NCI-H748 treated with DMSO at 0.1 percent for 48 hours (cell line): ENCODE measurements at places on chromosomes 16 and 17.

- no peak for DNase-seq
These were observed 6.9 kb downstream of the IGFBP4 start for GRCh38 chr17:40450175-40450574.

DNA sequence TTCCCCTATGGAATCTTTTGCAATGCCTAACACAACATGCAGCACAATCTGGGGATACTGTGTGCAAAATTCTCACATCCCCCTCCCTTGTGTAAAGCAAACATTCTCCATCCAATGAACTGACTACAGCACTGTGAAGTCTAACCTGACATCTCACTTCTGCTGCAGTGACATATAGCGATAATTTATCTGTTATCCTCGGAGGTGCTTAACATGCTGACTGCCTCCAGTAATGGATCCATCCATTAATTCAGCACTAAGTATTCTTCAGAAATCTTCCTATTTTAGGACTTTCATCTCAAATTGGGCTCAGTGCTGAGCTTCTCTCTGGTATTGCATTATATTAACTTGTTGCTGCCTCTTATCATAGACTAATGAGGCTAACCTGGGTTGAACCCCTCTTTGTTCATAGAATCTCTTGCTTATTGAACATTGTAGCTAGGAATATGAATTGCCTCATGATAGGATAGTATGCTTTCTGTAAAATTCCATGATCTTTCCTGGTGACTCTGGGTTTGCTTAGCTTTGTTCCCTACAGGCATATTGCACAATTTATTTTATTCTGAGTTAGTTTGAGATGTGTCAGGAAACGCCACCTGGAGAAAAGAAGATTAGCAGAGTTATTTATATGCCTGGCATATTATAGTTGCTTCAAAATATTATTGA is 187.9 kb downstream of the CNTNAP4 start:
- no peak for DNase-seq

GRCh38 chr17:39171933-39172332 is 6.0 kb upstream of the ARL5C start:
- no peak for DNase-seq

GRCh38 chr17:27368980-27369379 is 75.1 kb downstream of the WSB1 start:
- DNase-seq, result no peak

DNA sequence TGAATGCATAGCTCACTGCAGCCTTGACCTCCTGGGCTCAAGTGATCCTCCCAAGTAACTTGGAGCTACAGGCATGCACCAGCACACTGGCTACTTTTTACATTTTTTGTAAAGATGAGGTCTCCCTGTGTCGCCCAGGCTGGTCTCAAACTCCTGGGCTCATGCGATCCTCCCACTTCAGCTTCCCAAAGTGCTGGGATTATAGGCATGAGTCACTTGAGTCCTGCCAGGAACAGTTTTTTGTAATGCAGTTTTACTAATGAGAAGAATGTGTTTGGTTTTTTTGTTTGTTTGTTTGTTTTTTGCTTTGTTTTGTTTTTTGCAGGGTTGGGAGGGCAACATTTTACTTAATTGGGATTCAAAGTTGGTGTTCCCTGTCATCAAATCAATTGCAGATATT is 22.2 kb downstream of the SOST start:
- no peak for DNase-seq

DNA sequence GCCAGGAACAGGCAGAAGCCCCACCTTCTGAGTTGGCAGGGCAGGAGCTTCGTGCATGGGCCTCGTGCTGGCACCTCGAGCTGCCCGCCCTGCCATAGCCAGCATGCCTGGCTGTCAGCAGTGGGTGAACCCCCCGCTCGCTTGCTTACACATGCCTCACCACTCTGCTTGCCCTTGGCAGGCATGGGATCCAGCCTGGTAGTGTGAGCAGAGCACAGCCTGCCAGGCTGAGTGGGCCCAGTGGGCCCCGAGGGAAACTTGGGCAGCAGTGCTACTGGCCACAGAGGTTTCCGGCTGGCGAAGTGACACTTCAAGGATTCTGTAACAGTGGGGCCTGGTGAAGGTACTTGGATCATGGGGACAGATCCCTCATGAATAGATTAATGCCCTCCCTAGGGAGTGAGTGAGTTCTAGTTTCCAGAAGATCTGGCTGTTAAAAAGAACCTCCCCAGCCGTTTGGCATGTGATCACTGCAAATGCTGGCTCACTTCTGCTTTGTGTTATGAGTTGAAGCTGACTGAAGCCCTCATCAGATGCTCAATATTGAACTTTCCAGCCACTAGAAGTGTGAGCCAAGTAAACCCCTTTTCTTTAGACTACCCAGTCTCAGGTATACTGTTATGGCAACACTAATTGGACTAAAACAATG is 114.7 kb downstream of the BCAS3 start:
- DNase-seq, result no peak

GRCh38 chr17:68509141-68510057 is 2.8 kb upstream of the PRKAR1A start:
- DNase-seq, result no peak

DNA sequence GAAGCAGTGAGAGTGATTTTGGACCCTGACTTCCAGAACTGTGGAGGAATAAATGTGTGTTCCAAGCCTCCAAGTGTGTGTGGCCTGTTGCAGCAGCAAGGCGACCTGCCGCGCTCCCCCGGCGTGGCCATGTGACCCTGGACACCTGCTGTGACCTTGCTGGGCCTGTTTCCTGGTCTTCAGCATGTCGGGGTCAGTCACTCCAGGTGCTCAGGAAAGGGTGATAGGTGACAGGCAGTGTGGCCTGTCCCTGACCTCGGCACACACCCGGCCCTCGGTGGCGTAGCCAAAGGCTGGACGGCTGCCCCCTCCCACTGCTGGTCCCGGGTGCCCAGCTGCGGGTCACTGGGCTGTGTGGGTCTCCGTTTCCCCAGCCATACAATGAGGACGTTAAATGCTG is 31.8 kb upstream of the ZNF469 start:
- no peak for DNase-seq

- DNase-seq, result no peak
These were observed 19.5 kb downstream of the LRRC75A start for GRCh38 chr17:16472539-16472938.

DNA sequence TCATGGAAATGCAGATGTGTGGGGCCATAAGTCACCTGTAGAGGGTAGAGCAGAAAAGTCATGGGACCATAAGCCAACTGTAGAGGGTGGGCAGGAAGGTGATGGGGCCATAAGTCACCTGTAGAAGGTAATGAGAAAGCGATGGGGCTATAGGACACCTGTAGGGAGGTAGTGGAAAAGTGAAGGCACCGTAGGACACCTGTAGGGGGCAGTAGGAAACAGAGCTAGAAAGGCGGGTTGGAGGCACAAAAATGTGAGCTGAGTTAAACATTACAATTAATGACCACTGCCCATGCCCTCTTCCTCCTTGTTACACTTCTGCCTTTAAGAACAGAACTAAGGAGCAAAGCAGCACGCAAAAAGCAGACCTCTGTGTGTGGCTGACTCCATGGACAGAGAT is 150.1 kb downstream of the SHISA6 start:
- no peak for DNase-seq

- DNase-seq, result no peak
These were observed 51.6 kb downstream of the KANSL1 start for GRCh38 chr17:46141645-46142044.

- DNase-seq, result peak; percentile 22
These were observed 43.8 kb upstream of the DHX40 start for GRCh38 chr17:59521465-59522126.

DNA sequence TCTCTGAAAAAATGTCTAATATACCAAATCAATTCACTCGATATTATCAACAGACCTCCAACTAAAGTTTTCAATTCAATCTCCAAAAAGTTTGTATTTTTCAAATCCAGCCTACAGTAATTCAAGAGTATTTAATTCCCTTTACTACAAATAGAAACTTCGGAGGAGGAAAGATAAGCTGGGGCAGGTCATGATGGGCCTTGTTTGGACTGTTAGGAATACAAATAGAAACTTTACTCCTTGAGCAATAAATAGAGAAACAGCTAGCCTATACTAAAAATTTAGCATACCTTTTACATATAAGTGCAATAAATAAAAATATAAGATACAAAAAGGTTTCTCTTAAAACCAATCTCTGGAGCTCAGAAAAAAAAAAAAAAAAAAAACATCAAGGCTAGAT is 98.2 kb downstream of the NCOR1 start:
- no peak for DNase-seq

- no peak for DNase-seq
These were observed 4.0 kb downstream of the CA4 start for GRCh38 chr17:60153606-60154390.

GRCh38 chr17:53462393-53462811 is 360.3 kb upstream of the KIF2B start:
- DNase-seq, result no peak

DNA sequence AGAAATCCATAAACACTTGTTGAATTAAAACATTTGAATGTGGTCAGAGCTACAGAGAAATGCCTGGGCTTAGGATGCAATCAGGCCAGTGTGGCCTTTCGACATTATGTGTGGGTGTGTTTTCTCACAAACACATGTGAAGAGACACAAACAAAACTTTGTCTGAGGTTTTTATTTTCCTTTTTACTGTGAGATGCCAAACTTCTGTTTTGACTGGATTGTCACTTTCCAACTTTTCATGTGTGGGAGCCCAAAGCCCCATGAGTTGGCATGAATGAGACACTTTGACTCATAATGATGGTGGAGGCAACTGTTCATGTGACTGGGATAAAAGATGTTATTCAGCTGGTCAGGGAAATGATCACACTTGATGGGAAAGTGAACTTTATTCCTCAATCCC is 71.9 kb upstream of the GAS7 start:
- DNase-seq, result no peak

GRCh38 chr17:63477480-63478440 is 899 bp downstream of the ACE start:
- DNase-seq, result no peak

- no peak for DNase-seq
These were observed 247.5 kb upstream of the ELAC2 start for GRCh38 chr17:13265311-13265710.

GRCh38 chr16:2090777-2091546 is 43.2 kb downstream of the TSC2 start:
- no peak for DNase-seq

GRCh38 chr16:14015033-14015432 is 56.1 kb upstream of the MRTFB start:
- no peak for DNase-seq

DNA sequence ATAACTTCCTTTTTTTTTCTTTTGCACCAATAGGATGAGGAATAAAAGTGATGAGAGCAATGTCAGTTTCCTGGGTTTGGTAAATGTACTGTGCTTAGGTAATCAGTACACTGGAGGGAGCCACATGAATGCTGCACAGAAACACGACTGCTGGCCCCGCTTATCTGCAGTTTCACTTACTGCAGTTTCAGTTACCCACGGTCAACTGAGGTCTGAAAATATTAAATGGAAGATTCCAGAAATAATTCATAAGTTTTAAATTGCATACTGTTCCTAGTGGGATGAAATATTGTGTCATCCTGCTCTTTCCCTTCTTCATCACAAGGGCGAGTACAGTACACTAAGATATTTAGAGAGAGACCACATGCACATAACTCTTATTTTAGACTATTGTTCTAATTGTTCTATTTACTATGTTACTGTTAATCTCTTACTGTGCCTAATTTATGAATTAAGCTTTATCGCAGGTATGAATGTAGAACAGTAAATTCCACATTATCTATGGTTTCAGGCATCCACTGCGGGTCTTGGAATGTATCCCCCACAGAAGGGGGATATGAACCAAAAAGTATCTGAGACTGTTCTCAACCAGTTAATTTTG is 6.4 kb upstream of the LGALS3BP start:
- no peak for DNase-seq

DNA sequence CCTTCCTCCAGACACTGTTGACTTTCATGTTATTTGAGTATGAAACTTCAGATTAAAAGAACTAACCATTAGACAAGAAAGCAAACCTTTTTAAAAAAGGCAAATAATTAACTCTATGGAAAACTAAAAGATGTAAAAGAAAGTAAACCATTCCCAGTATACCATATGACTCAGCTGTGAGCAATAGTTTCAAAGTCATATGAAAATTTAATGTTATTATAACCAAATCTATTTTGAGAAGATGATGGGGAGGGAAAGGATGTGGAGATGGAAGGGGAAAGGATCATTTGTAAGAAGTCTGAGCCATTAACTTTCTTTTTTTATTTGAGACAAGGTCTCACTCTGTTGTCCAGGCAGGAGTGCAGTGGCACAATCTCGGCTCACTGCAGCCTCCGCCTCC is 131.8 kb downstream of the IRX5 start:
- DNase-seq, result no peak

- DNase-seq, result no peak
These were observed 60.8 kb downstream of the MSI2 start for GRCh38 chr17:57317079-57317478.

DNA sequence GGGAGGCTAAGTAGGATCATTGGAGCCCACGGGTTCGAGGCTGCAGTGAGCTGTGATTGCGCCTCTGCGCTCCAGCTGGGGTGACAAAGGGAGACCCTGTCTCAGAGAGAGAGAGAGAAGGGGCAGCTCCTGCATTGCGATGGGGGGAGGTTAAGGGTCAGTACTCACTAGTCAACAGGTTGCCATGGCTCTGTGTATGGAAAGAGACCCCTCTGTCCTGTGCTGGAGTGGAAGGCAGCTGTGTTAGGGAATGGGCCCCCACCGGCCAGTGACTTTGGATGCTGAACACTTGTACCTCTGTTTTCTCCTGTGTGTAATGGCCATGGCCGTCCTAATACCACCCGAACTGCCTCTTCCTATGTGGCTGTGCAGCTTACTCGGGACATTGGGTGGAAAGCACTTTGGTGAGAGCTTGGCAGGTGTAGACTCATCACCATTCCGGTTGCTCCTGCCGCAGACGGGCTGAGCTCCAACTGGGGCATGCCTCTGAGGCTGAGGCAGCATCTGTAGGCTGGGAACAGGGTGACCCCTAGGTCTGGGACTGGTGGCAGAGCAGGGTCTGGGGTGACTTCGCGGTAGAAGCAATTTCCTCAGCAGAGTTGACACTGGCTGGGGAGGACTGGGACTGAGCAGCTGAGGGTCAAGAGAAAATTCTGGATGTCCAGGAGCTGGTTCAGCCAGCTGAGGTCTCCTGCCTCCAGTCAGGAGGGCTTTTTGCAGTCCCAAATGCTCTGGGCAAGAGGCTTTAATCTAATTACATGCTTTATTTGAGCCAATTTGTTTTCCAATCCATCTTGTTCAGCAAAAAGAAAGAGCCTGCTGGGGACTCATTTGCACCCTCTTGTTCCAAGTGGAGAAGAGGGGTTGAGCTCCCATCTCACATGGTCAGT is 184.5 kb downstream of the NTN1 start:
- no peak for DNase-seq
